ENCODE measurements at places on chromosomes 13 and 19.
A peak's percentile ranks its signal among the peaks of the same experiment; 100 is the strongest.

DNA sequence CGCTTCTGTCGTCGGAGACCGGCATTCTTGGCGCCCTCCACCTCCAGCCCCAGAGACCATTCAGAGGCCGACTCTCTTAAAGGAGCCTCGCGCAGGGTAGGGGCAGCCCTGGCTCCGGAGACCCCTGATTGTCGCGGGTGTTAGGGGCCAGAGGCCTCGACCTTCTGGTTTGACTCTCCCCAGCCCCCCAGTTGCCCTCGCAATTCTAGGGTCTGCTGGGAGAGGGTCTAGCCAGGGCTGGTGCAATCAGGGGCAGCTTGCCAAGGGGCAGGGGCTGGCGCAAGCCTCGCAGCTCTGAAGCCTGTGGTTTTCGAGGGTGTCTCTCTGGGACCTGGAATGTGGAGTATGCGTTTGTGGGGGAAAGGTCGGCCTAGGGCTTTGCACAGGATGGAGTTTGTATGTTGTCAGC is 1.6 kb upstream of the SLC7A10 start:
- DNase-seq = no peak

DNA sequence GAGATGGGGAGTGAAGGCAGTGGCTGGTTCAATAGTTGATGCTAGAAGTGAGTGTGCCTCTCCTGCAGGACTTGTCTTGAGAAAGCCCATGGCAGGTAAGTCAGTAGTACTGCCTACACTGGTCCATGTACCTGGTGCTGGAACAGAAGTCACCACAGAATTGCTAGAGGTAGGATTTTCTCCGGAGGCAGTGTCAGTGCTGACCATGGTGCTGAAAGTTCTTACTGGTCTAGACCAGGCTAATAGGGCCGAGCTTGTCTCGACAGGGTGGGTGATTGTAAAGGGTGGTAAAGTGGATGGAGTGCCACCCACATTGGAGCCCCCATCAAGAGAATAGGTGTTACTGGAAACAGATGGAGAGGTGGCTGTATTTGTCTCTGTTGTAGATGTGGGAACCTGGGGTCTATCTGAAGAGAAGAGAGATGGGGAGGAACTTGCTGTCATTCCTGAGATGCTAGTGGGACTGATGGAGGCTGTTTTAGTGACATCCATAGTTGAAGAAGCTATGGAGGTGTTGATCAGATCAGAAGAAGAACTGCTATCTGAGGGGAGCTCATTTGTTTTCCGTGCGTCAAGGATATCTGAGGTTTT is 36.6 kb downstream of the MUC16 start:
- DNase-seq = no peak

DNA sequence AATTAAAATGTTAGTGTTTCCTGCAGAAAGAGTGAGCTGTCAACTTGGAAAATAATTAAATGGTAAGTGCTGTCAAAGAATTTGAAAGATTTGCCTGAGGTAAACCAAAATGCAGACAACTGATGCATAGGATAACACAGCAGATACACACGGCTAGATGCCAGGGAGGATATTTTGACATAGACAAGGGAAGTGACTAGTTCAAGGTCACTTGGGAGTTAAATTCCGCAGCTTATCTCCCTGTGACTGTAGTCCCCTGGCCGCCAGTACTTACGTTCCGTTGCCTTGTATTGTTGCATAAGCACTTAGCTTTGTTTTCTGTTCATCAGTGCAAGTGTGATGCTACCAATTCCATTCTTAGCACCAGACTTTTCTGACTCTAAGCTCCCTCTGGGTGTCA is 247.3 kb upstream of the MAB21L1 start:
- no peak for DNase-seq

DNA sequence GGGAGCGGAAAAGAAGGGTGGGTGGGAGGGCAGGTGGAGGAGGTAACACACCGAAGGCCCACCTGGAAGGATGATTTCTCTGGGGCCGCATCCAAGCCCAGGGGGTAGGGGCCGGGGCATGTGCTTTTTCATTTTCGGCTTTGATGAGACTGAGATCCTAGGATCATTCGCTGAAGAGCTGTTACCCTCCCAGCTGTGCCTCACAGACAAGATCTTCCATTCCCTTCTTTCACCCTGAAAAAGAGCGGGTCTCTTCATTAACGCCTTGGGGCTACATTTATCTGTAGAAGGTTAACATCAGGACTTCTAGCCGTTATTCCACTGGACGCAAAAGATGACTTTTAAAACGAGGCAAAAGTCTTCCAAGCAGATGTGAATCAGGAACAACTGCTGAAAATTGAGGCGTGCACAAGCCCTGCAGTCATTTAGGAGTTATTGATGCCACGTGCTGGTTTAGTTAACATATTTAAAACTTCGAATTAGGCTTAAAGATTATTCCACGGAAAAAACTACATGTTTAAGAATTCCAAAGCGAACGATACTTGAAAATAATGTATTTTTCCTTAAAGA is 1.1 kb downstream of the LMO7 start:
- no peak for DNase-seq

- no peak for DNase-seq
These were observed 626 bp upstream of the BCL3 start for GRCh38 chr19:44747739-44748425.

GRCh38 chr13:50116430-50116973 is 101.3 kb downstream of the KCNRG start:
- no peak for DNase-seq

DNA sequence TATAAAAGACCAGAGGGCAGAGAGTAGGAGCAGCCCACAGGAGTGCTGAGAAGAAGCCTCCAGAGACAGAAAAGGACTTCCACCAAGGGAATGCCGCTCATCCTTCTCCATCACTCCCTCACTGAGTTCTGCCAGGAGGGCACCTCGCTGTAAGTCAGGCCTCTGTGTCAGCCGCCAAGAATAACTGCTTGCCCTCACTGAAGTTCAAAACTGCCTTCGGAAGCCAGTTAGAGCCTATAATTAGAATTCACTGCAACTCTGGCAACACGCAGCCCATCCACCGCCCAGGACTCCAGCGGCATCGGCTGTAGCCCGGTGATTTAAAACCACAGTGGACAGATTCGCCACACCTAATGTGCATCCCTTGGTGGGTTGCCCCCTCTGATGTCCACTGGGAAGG is 281.8 kb upstream of the ZNF507 start:
- DNase-seq = no peak

GRCh38 chr13:38180670-38181069 is 169.0 kb upstream of the UFM1 start:
- DNase-seq = no peak

GRCh38 chr19:47487551-47488515 is 3.8 kb upstream of the KPTN start:
- DNase-seq = no peak

GRCh38 chr13:101514695-101515275 is 62.3 kb downstream of the ITGBL1 start:
- no peak for DNase-seq

- DNase-seq = peak; percentile 5
These were observed 80.1 kb downstream of the ZNF486 start for GRCh38 chr19:20247016-20247683.

GRCh38 chr13:76300688-76301087 is 585.5 kb downstream of the KCTD12 start:
- no peak for DNase-seq

GRCh38 chr13:95317039-95317989 is 16.1 kb upstream of the ABCC4 start:
- DNase-seq = no peak

- DNase-seq = no peak
These were observed 97.3 kb downstream of the SERP2 start for GRCh38 chr13:44470638-44471562.

DNA sequence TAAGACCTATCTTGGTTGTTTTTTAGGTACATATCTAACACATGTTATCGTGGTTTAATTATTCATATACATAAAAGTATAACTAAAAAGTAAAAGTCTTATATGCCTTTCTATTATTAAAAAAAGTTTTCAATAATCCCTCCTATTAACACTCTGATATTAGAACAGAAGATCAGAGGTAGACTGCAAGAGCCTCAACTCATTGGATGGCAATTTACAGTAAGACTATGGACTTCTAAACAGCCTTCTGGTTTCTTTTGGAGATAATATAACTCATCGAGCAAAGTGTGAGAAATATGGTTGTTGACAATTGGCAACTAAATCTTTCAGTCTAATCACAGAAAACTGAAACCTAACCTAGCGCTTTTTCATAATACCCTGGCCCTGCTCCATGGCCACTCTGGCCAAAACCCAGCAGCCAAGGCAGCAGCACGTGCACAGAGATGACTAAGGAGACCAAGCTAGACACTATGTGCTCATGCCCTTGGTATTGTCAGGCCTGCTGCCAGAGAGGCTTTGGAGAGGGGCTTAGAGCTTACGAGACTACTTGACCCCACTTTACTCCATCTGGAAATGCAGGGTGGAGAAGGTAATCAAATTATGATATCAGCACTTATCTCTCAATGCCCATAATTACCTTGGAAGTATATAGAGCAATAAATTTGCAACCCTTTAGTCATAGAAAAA is 40.6 kb upstream of the EEF1AKMT1 start:
- no peak for DNase-seq

GRCh38 chr13:63690672-63691071 is 2275.0 kb upstream of the PCDH20 start:
- no peak for DNase-seq

- DNase-seq = no peak
These were observed 22.0 kb downstream of the SLC5A5 start for GRCh38 chr19:17893766-17894165.

DNA sequence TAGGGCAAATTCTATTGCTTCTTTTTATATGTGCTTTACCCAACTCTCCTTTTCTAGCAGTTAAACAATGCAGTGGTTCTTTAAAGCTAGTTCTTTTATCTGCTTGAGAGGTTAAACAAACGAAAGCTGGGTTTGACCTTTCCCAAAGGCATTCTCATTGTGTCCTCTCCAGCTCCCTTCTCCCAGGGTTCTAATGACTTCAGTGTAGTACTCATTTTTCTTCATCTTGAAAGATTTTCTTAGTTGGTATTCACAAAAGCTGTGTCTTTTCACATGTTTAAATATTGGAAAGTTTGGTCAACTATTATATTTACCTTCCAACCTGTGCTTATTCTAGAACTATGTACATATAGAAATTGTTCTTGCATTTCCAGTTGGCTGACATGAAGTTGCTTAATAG is 1.5 kb downstream of the WASF3 start:
- no peak for DNase-seq

DNA sequence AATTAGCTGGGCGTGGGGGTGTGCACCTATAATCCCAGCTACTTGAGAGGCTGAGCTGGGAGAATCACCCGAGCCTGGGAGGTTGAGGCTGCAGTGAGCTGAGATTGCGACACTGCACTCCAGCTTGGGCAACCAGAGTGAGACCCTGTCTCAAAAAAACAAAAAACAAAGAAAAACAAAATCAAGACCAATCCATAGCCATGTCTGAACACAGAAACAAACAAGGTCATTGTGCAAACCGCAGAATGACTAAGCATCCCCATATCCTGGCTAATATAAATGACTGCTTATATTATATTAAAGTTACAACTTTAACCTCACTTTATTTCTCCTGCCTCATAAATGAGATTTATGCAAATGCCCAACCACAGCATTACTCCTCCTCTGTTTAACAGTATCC is 2.3 kb upstream of the LYPD3 start:
- DNase-seq = no peak

DNA sequence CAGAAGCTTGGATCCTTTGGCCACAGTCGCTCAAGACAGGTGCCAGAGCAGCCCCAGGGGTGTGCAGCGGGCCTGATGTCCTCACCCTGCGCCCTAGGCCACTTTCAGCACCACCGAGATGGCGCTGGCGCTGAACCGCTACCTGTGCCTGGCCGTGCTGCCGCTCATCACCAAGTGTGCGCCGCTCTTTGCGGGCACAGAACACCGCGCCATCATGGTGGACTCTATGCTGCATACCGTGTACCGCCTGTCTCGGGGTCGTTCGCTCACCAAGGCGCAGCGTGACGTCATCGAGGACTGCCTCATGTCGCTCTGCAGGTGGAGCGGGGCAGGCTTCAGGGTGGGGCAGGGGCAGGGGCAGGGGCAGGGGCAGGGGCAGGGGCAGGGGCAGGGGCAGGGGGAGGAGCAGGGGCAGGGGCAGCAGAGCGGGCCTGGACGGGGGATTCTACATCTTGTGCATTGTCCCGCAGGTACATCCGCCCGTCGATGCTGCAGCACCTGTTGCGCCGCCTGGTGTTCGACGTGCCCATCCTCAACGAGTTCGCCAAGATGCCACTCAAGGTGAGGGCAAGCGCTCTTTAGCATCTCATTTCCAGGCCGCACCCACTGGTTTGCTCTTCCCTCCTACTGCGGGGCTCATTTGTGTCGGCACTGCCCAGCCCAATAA is 69.1 kb downstream of the RYR1 start:
- DNase-seq = no peak

DNA sequence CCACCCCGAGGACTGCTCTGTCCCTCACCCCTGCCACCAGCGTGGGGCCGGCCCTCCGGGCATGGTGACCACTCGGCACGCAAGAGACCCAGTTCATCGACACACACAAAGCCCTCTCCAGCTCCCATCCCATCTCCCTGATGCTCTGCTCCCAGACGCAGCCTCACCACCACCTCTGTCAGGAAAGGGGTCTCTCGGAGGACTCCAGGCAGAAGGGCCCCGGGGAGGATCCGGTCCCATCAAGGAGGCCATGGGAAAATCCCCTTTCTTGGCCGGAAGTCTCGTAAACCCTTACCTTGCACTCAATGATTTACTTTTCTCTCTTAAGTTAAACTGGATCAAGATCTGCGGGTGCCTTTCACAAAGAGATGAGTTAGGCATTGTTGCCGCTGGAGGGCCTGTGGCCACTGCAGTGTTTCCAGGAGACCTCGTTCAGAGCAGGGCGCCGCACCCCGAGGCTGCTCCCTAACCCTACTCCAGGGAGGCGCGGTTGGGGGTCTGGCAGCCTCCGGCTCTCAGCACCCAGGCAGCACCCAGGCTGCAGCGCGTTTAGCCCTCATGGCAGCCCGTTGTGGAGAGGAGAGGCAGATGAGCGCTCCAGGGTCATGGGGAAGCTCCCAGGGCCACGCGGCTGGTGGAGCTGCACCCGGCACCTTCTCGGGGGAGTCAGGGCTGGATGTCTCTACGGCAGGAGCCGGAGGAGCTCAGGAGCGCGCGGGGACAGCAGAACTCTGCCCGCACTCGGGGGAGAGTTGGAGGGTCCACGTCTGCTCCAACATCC is 31.0 kb downstream of the C2CD4C start:
- DNase-seq = no peak

GRCh38 chr19:12513531-12514061 is 29.0 kb upstream of the ZNF709 start:
- DNase-seq = no peak

Data from stimulated activated CD8-positive, alpha-beta memory T cell treated with anti-CD3 and anti-CD28 coated beads, Interleukin-15, amount 100 ng/mL, for 1 hour (primary cell).